Fibroblast of skin of right quadriceps (primary cell): ENCODE measurements at places on chromosomes 3 and 15.
A peak's percentile ranks its signal among the peaks of the same experiment; 100 is the strongest.

DNA sequence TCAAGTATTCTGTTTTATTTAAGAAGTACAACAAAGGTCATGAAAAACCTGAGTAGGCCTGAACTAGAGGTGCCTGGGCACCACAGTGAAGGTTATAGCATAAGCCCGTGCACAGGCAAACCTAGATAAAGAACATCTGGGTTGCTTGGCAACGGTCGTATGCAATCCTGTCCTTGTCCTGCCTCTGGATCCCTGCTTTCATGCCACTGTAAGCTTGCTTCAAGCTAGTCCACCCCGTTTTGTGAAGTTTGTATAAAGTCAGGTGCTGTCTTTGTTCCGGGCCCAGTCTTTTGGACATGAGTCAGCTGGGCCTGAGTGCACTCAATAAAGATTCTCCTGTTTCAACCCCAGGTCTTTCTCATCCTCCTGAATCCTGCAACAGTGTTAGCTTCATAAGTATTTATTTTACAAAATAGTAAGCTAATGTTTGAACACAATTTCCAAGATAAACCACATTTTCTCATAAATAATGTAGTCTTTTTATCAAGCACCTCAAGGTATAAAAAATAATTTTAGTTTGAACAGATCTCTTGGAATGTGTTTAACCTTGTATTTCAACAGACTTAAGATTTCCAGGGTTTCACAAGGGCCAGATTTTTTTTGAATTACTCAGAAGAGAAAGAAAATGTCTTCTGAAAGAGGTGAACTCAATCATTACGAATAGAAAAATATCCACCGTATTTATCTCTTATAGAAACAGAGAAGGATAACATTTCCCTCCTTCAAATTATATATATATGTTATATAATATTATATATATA is 14.3 kb upstream of the SLC9C1 start:
- DNase-seq, result peak; percentile 15

- no peak for DNase-seq
These were observed 162.4 kb upstream of the ROBO1 start for GRCh38 chr3:79930196-79930595.

DNA sequence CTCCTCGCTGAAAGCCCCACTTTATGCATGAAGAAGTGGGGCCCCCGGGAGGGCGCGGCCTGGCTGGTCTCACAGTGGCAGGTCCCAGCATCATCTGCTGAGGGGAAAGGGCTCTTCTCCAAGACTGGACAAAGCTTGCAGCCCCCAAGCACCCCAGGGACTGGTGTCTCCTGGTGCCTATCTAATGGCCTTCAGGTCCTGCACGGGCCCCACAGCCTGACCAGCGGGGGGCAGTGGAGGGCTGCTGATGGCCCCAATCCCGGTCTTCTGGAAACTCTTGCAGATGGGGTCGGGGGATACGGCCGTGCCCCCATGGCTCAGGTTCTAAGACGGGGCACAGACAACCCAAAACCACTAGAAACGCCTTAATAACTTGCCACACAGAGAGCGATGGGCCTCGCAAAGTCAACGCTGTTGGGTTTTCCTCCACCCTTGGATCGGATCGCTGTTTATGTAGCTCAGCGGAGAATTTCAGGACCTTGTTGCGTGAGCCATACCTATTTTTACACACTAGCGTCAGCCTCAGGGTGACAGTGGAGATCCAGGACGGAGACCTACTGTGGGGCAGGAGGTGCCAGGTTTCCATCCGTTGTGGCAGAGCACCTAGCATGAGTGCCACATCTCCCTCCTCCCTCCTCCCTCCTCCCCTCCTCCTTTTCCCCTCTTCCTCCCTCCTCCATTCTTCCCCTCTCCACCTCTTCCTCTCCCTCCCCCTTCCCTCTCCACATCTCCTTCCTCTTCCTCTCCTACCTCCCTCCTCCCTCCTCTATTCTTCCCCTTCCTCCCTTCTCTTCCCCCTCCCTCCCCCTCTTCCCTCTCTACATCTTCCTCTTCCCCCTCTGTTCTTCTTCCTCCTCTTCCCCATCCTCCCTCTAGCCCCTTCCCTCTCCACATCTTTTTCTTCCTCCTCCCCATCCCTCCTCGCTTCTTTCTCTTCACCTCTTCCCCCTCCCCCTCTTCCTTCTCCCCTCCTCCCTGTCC is 79.3 kb upstream of the ALDH1L1 start:
- no peak for DNase-seq

GRCh38 chr15:39578851-39579486 is 1.9 kb upstream of the THBS1 start:
- DNase-seq, result peak; percentile 53

DNA sequence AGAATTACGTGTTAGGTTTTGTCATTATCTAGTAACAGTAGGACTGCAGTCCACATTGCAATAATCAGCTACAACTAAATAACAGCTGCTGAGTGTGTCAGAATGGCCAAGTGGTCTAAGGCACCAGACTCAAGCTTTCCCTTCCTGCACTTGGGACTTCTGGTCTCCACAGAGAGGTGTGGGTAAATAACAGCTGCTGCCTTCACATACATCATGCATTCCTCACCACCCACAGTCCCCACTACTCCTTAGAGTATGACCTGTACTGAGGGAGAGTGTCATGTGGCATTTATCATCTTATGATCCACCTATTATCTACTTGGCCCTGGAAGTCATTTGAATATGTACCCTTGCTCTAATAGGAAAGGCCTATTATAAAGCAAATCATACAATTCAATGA is 22.2 kb upstream of the ZMAT3 start:
- DNase-seq, result no peak

DNA sequence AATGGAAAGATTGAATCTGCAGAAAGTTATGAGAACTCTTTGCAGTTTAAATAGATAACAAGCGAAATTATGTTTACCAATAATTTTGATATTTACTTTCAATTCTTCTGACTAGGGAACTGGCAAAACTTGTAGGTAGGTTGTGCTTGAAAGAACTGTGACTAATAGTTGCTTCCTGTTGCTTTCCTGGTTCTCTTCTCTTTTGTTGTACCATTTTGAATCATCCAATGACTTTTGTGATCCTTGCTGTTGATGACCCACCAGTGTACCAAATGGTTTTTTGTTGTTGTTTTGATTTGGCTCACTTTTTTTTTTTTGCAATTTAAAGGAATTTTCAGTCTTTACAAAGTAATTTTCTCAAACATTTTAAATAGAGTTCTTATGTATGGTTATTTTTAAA is 64.9 kb upstream of the DCBLD2 start:
- DNase-seq, result no peak

- DNase-seq, result peak; percentile 44
These were observed 835 bp downstream of the ARIH2 start for GRCh38 chr3:48919215-48920138.

DNA sequence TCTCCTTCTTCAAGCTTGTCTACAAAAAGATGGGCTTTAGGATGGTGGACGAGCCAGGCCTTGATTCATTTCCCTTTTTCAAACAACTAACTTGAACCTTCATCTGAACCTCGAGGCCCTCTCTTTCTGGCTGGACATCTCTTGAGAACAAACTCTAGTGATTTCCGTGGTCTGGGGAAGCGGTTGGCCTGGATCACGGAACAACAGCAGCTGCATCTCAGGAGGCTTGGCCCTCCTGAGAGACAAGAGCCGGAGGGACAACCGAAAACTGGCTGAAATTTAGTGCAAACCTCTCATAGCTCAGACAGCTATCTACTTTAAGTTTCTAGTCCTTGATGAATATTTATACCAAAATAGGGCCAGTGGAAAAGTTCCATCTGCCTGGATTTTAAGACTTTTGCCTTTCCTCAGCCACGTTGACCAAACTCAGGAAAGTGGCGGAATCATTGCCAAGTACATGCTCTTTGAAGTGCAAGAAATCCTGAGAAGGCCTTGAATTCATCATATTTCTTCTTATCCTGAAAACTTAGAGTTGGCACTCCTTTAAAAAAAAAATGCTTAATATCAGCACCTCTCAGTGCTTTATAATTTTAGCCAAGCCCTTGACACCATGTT is 14.5 kb downstream of the LMCD1 start:
- DNase-seq, result no peak

DNA sequence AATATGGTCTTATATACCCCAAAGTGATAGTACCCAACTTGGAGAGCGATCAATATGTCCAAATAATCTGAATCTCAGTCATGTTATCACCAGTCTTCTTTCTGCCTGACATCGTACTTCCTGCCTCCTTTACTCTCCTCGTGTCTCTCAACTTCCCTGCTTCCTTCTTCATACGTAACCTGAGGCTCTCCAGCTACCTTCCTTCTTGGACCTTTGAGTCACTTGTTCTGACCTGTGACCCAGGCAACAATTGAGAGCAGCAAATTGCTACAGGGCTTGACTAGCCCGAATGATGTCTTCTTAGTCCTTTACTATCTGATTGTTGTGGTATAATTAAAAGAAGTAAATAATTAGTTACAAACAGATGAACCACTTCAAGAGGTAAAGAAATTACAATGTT is 145.9 kb upstream of the MBNL1 start:
- no peak for DNase-seq

DNA sequence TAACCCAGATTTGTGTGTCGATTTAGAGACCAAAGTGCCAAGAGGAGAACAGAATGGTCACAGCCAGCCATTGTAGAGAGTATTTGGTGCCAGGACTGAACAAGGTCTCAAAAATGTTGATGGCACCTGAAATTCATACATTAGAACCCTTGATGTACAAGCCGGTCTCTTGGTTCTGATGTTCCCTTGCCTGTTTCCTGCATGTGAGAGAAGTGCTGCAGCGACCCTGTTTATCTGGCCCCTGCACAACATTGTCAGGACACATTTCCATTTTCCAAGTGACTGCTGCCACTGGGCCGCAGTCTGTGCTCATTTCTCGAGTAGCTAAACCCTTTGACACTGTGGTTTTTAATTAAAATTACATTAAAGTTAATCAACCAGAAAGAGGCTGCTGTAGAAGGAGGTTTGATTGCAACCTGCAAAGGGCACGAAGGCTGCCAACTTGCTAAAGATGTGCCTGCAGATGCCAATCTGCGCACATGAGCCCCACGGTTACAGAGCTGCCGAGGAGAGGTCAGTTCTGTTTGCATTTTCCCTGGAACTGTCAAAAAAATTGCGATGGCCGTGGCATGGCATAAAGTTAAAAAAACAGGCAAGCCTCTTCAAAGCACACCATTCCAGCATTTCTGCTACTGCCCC is 136.4 kb upstream of the CMC1 start:
- DNase-seq, result no peak

DNA sequence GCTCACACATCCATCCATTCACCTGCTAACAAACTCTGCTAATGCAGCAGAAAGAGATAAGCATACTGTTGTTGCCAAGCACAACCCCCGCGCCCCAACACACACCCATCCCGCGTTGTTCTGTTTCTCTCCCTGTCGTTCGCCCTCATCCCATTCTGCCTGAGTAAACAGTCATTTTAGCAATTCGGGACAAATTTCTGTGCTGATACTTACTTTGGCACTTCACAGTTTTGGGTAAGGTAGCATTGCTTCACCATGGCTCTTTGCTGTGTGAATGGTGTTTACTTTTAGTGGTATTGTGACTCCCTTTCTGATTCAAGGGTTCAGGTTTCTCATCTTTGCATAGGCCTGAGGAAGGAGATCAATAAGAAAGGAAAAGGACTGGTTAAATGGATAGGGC is 149.7 kb downstream of the AKAP13 start:
- no peak for DNase-seq

- DNase-seq, result no peak
These were observed 80.7 kb downstream of the FMN1 start for GRCh38 chr15:33113666-33114373.

DNA sequence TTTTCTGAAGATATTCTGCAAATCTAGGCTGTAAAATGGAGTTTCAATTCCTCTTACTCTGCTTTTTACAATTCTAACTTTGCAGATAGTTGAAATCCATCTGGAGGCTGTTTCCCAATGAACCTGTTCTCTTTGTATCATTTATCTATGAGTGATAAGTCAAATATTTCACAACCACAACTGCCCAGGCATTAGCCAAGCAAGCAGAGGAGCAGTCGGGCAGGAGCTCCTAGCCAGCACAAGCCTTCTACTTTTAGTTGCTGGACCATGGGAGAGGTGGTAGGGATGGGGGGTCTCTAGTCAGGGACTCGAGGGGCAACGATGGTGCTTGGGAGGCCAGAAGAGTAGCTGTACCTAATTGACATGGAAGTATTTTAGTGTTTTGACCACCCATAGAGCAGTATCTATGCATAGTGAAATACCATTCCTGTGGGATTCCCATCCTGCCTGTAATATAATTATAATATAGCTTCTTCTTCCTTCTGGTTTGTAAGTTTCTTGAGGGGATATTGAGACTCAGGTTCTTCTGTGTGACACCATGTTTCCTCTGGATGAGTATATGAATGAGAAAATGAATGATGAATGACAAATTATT is 353.5 kb upstream of the IL12A start:
- DNase-seq, result peak; percentile 29

DNA sequence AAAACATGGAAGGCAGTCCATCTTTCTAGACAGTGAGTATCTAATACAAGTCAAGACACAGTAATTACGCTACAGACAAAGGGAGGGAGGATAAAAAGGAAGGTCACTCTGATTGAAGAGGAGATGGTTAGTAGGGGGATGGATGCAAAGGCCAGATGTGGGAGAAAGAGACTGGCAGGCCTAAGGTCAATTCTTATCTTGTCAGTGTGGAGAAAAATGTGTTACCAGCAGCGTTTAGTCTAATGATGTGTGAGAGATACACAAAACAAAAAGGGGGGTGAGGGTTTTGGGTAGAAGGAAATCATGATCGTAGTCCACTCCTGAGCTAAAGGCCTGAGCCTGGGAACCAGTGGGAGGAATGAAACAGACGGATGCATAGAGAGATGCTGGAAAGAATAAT is 46.7 kb downstream of the RFTN1 start:
- DNase-seq, result no peak

GRCh38 chr3:101732240-101732641 is 7.8 kb downstream of the CEP97 start:
- no peak for DNase-seq

DNA sequence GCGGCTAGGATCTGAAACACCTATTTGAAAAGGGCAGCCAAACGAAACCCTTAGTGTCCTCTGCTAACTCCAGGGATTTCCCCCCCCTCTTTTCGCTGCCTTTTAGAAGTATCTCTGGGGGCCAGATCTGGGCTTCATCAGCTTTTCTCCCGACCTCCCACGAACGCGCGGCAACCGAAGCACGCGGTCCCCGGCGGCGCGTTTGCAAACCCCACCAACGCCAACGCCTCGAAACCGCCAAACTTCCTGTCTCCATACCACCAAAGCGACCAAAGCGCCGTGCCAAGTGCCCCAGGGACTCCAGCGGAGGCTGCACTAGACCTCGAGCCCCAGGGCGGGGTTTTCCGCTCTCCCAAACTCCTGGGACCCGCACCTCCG is 155.8 kb upstream of the FRMD4B start:
- DNase-seq, result no peak

- no peak for DNase-seq
These were observed 110.7 kb upstream of the GOLGA8J start for GRCh38 chr15:29972051-29972450.

- no peak for DNase-seq
These were observed 9.1 kb upstream of the FOXB1 start for GRCh38 chr15:59994888-59995557.

DNA sequence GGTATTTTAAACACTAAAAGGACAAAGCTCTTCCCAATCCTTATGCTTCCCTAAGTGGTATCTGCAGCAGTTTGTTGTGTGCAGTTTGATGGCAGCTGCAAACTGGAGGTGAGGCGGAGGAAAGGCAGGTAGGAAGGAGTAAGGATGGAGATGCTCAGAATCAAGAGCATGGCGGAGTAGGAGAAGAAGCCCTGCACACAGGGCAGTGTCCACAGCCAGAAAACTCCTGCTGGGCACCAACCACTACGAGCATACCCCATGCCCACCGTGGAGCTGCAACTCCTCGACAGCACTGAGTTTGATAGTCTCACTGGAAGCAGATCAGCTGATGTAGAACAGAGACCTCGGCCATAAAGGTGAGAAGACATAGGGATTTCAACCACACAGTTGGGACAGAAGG is 30.3 kb upstream of the ESYT3 start:
- DNase-seq, result no peak
